ENCODE measurements at places on chromosomes 3 and 15.
A peak's percentile ranks its signal among the peaks of the same experiment; 100 is the strongest.

GRCh38 chr15:98924401-98925049 is 83.1 kb downstream of the PGPEP1L start:
- DNase-seq, result no peak

- no peak for DNase-seq
Observed at GRCh38 chr3:1216856-1217255, 124.0 kb downstream of the CNTN6 start.

GRCh38 chr3:66037986-66038369 is 740 bp downstream of the MAGI1 start:
- no peak for DNase-seq

DNA sequence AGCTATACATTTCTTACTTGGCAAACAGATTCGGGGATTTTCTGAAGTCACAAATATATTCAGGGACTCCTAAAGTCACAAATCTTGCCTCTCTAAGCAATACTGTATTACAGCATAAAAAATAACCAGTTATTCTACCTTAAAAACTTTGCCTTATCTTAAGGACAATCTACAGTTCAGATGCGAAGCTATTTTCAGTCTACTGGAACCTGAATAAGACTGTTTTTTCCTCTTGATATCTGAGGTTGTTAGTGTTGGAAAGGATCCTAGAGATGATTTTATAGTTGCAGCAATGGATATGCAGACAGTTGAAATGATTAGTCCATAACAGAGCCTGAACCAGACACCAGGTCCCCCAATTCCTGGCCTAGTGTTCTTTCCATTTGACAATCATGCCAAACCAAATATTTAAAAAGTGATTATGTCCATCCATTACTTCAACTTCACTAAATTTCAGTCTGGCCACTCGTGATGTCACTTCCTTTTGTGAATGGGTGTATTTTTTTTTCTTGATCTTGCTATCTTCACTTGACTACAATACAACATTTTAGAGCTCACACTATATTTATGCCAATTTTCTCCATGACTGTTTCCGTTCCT is 1.8 kb downstream of the HDGFL3 start:
- DNase-seq, result peak; percentile 51

DNA sequence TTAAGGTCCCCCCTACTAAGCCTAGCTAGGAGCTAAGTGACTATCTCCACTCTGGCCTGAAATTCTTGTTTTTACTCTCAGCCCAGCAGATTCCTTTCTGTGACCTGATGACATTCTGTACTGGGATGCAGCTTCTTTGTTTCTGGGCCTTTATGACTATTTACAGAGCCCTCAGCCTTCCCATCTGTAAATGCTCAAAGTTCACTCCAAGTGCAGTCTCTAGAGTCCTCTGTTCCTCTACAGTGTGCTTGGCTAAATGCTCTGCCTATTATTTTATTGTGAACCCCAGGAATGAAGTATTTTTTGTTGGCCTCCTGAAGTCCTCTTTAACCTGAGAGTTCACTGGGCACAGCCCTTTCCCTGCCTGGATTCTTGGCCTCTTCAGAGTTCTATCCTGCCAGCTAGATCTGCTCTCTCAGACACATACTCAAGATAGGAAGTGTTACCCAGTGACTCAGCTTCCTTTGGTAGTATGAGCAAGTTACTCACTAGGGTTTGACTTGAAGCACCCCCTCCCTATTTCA is 278.1 kb upstream of the P2RY1 start:
- DNase-seq, result no peak

GRCh38 chr15:68990992-68991500 is 23.4 kb upstream of the NOX5 start:
- no peak for DNase-seq

DNA sequence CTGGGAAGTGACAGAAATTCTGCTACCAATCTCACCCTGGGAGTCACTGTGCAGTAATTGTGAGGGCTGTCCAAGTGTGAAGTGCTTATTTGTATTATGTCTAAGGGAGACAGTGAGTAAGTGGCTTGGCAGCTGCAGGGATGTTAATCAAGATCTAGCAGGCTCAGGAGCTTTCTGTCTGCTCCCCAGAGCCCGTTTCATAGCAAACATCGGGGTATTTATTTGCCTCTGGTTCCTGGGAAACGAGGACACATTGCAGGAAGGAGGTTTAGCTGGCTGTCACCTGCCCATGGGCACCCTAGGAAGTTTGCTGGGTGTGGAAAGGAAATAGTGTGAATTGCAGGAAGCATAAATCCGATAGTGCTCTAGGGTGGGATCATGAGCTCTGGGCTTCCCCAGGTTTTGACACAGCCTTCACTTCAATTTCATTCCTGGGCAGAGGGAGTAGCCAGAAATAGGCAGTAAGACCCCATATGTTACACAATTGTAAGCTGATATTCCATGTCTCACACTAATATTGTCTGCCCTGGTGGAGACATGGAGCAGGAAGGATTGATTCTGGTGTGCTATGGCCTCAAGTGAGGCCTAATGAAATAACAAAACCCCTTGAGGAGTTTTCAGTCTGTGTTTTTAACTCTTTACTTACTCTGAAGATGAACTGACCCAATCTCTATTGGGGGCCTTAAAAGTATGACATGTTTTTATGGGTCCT is 74.1 kb upstream of the MITF start:
- peak; percentile 23 for DNase-seq

GRCh38 chr15:63447017-63447676 is 57.2 kb upstream of the USP3 start:
- DNase-seq, result no peak

DNA sequence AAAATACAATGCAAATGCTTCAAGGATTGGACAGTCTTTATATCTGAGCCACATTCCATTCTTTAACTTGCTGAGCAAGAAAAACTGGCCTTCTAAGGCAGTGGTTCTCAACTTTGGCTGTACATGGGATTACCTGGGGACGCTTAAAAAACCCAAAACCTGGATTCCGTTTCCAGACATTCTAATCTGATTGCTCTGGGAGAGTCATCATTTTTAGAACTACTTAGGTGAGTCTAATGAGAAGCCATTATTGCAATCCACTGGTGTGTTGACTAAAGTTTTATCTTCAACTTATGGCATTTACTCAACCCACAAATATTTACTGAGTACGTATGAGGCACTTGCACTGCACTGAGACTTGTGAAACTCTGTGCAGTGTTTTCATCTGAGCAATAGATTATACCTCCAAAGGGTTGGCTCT is 195.7 kb upstream of the ATP11B start:
- DNase-seq, result no peak

- peak; percentile 7 for DNase-seq
Observed at GRCh38 chr3:16064642-16065414, 109.7 kb upstream of the GALNT15 start.

DNA sequence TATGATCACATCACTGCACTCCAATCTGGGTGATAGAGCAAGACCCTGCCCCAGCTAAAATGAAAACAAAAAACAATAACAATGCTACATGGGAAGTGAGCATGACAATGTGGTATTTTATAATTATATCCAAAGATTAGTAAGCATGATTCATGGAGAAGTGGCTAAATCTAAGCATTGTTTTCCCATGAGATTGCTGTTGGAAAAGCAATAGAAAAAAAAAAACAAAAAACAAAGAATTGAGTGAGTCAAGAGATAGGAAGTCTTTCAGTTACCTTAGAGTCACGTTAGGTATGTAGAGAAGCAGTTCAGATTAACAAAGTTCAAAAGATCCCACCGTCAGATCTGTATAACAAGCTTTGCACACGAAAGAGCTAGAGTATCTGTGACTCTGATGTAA is 210.3 kb upstream of the CNTN6 start:
- no peak for DNase-seq

DNA sequence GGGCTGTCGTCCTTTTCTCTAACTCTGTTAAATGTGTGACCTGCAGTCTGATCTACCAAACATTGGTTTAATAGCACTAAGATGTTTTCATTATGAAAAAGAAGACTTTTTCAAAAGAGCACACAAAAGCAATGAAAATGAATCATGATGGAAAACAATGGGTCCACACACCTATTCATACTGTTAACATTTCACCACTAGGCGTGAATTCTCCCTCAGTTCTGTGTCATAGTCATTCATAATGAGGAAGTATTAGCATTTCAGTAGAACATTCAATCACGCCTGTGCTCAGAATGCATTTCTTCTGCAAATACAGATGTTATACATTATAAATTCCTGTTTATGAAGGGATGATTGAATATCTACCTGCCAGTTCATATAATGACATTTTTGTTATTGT is 35.9 kb downstream of the EIF4E3 start:
- no peak for DNase-seq

GRCh38 chr15:88891540-88892254 is 3.6 kb downstream of the HAPLN3 start:
- no peak for DNase-seq

DNA sequence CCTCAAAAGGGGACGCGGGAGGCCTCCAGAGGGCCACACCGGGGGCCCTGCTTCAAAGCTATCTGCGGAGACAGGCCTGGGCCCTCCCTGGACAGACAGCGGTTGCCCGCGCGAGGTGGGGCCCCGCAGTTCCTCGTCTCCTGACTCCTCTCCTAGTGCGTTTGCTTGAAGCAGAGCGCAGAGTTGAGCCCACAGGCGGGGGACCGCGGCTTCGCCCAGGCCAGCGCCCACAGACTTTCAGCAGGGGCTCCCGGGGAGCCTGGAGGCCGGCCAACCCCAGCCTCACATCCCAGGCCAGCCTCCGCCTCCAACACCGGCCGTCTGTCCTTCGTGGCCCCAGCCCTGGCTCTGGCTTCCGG is 540 bp upstream of the ADAMTS7 start:
- no peak for DNase-seq

DNA sequence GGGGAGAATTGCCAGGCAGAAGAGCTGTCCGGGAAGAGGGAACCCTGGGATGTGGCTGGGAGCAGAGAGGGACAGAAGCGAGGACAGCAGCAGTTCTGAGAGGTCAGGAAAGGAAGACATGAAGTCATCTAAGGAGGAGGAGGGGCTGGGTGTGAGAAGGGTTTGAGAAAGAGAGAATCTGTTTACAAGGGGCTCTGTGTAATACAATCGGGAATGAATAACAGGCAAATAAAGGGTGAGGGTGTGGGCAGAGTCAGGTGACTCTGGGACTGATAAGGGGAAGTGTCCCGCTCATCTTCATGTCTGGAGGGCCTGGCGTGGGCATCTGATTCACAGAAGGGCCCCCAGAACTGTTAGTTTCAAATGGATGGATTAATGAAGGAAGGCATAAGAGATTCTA is 191.3 kb downstream of the XXYLT1 start:
- no peak for DNase-seq

- DNase-seq, result no peak
Observed at GRCh38 chr3:194937882-194938321, 252.2 kb downstream of the FAM43A start.

DNA sequence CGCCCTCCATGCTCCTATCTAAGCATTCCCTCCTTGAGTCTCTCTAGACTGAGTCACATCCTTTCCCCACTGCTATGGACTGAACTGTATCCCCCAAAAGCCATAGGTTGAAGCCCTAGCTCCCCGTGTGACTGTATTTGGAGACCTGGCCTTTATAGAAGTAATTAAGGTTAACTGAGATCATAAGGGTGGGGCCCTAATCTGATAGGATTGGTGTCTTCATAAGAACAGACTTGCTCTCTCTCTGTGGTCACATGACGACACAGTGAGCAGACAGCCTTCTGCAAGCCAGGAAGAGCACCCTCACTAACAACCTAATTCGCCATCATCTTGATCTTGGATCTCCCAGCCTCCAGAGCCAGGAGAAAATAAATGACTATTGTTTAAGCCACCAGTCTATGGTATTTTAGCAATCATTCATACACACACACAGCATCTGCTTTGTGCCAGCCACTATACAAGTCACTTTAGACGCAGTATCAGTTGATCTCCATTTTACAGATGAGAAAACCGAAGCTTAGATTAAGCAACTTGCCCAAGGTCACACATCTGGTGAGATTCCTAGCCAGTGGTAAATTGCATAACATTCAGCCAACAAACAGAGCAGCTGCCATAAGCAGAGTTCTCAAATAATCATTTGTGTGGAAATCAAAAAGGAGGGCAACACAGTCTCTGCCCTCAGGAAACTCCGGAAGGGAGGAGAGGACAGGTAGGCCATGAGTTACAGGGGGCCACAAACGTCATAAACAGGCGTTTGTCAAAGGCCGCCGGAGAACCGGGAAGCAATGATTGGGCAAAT is 66.3 kb upstream of the HES1 start:
- DNase-seq, result peak; percentile 62

- DNase-seq, result no peak
Observed at GRCh38 chr3:61793056-61793455, 231.7 kb downstream of the PTPRG start.

DNA sequence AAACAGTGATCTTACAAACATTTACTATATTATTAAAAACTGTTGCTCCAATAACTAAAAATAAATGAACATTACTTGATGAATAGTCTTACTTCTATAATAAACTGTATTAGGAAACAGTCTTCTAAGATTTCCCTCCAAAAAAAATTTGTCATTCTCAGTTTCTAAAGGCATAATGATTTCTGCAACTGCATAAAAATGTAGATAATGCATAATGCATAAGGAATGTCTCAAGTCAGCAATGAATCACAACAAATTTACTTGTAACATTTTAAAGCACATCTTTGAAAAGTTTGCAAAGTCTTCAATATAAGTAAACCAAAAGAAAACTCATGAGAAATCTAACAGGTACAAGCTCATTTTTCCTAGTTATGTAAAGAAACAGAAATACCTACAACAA is 113.5 kb downstream of the VPS13C start:
- no peak for DNase-seq

DNA sequence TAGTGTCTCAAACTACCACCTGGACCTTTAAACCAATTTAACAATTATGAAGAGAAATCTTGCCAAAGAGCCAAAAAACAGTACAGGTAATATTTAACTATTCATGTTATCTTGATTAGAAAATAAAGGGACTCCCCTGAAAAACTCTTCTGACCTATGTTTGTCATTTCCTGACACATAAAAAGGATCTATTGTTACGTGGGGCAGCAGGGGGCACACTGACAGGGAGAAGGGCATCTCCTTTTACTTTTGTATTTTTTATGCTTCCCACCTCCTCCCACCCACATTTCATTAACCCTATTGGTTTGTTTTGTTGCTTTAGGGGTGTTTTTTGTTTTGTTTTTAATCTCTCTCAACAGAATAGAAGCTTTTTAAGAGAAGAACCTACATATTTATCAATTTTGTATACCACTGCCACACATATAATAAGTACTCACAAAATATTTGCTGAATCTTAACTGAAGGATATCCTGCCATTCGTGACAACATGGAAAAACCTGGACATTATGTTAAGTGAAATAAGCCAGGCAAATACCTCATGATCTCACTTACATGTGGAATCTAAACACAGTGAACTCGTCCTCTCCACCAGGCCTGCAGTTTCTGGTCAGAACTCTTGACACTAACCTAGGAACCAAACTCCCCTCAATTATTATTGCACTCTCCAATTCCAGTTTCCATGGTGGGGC is 17.7 kb downstream of the STAG1 start:
- peak; percentile 38 for DNase-seq

GRCh38 chr3:186976837-186977750 is 46.8 kb downstream of the ST6GAL1 start:
- no peak for DNase-seq

DNA sequence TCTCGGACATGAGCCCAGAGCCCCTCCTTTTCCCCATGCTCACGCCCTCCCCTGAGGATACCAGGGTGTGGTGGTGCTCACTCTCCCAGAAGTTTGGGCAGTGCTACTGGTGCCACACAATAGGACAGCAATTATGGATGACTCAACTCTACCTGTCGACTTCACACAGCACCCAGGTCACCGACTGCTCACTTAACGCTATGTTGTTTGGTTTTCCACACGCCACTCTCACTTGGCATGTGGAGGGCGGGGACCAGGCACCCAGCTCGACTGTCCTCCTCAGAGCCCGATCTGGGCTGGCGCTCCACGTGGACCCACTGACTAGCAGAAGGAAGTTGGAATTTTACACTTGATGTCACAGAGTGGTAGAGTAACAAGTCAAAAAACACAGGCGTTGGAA is 30.9 kb downstream of the STIMATE start:
- DNase-seq, result no peak
